Lower leg skin (tissue), 4 donors: ENCODE measurements at places on chromosomes 12 and 14. TPM values are rescaled to one million over a fixed set of nuclear protein-coding genes. Genes with fewer than 3 reads are reported as not detected.

KCNMB4 gene
- 4.4 TPM for total RNA-seq

CPNE6 gene
- total RNA-seq = not detected

MYH6 gene
- total RNA-seq = 0.20 TPM

A2M gene
- total RNA-seq = 61.7 TPM

RNF212B gene
- not detected for total RNA-seq

FAM90A1 gene
- not detected for total RNA-seq

NDRG2 gene
- total RNA-seq = 475 TPM

HOXC6 gene
- 4.7 TPM for total RNA-seq

CLEC6A gene
- not detected for total RNA-seq

AQP5 gene
- 126 TPM for total RNA-seq

CCDC175 gene
- total RNA-seq = not detected

MYF6 gene
- total RNA-seq = not detected

LRRC10 gene
- total RNA-seq = not detected

FZD10 gene
- 33.2 TPM for total RNA-seq

CDK2 gene
- 24.1 TPM for total RNA-seq

CCDC38 gene
- not detected for total RNA-seq

GRCh38 chr14:61472011-61472672 lies 150.8 kb downstream of the PRKCH start:
- no peak for DNase-seq

- DNase-seq = no peak
These were observed 23.8 kb upstream of the STK38L start for GRCh38 chr12:27220055-27220987.

DNA sequence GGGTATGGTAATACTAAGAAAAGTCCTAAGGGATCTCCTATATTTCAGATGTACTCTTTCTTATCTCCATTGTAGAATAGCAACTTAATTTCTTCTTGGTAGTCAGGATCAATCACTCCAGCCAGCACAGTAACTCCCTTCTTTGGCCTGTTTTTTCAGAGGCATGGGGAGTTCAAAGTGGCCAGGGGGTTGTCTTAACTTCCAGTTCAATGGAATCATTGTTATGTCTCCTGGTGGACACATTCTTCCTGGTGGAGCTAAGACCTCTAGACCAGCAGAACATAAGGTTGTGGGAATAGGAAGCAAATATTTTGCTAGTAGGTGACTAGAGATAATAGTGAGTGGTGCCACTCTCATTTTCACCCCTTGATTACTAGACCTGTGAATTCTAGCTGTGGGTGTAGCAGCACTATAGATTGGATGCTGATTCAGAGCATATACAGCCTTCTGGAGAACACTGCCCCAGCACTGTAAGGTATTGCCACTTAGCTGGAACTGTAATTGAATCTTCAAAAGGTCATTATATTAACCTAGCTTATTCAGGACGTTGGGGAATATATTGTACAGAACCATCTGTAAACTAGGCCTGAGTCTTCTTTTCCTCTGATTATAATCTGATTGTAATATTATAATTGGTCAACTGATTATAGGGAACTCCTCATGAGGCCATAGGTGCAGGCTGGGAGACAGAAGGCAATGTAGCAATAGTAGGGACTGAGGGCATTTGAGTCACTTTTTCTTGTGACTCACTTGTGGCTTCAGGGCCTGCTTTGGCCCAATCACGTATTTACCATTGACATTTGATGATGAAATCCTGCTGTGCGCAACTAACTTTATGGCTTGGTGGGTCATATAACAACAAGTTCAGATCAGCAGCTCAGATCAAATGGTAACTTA lies 60.2 kb upstream of the ATP2B1 start:
- DNase-seq = no peak

DNA sequence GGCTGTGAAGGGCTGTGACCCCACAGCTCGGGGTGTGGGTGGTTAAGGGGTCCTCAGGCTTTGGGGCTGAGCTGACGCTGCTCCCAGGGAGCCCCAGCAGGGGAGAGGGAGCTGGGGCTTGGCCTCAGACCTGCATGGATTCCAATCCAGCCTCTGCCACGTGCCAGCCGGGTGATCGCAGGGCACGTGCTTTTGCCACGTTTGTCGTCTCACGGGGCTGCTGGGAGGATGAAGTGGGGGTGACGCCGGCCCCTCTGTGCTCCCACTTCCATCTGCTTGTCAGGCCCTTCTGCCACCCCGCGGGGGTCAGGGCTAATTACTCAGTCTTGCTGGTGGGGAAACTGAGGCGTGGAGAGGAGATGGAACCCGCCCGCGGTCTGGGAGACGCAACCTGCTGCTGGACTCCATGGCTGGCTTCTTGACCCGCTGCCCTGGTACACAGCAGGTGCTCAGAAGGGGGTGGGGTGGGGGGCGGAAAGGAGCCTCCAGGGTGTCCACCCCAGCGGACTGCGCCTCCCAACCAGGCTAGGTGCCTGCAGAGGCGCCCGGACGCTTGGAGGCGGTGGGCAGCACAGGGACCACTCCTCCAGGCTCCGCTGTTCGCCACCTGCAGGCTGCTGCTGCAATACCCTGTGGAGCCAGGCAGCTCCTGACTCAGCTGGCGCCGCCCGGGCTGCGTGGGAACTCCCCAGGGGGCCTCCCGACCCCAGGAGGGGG lies 36.4 kb upstream of the PRIMA1 start:
- DNase-seq = no peak

- no peak for DNase-seq
These were observed 35.6 kb downstream of the RPS29 start for GRCh38 chr14:49550286-49551184.

GRCh38 chr12:128911861-128912260 lies 58.6 kb downstream of the GLT1D1 start:
- DNase-seq = no peak

DNA sequence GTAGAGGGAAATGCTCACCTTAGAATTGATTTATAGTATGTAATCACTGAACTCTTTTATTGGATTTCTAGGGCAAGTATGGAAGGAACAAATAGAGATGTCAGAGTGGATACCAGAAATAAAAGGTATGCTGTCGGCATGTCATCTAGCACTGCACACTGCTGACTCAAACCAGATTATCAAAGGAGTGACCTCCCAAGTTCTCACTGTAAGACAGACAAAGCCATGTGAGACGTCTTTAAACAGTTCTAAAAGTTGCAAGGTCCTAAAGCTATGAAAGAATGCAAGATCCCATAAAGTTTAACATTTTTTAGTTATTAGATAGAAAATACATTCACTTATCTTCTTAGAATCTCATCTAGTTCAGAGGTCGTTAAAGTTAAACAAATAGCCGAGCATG lies 70.0 kb upstream of the CPM start:
- no peak for DNase-seq

GRCh38 chr14:69648480-69649451 lies 37.4 kb downstream of the SUSD6 start:
- DNase-seq = no peak

GRCh38 chr12:94174576-94174975 lies 26.2 kb downstream of the PLXNC1 start:
- peak; percentile 38 for DNase-seq

DNA sequence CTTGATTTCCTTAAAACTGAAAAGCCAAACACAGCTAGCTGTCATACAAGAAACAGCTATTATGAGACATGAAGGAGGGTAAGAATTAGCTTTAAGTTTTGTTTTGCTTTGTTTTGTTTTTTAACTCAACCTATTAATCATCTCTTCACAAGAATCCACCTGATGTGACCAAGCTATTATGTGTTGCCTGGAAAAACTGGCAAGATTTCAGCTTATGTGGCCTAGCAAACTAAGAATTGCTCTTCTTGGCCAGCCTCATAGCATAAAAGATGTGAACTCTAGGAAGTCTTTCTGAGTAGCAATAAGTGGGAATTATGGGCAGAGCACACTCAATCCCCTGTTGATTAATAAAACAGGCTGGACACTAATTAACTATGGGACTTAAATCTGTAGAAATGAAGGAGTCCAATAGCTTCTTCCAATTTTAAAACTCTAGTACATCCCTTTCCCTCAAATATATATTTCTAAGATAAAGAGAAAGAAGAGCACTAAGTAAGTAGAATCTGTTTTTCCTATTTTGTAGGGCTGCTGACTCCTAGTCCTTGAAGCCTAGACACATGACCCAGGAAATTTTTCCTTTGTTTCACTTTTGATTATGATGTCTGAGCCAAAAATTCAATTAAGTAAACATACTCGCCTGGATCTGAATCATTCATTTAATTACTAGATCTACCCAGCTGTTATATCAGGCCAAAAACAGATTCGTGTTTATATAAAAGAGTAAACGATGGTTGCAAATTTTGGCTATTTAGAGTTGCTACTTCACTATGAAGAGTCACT lies 75.7 kb downstream of the GTF2A1 start:
- no peak for DNase-seq

GRCh38 chr12:53418221-53418620 lies 5.4 kb upstream of the AMHR2 start:
- DNase-seq = no peak

DNA sequence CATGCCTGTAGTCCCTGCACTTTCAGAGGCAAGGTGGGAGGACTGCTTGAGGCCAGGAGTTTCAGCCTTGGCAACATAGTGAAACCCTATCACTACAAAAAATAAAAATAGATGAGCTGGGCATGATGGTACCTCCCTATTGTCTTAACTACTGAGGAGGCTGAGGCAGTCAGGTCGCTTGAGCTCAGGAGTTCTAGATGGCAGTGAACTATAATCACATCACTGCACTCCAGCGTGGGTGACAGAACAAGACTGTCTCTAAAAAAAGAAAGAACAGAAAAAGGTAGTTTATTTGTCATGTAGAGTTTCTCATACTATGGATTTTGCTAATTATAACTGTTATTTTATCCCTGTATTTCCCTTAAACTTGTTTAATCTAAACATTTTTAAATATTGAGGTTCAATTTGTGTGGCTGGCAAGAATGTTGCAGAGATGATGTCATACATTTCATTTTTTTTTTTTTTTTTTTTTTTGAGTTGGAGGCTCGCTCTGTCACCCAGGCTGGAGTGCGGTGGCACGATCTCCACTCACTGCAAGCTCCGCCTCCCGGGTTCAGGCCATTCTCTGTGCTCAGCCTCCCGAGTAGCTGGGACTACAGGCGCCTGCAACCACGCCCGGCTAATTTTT lies 39.7 kb upstream of the ATF7IP start:
- no peak for DNase-seq

DNA sequence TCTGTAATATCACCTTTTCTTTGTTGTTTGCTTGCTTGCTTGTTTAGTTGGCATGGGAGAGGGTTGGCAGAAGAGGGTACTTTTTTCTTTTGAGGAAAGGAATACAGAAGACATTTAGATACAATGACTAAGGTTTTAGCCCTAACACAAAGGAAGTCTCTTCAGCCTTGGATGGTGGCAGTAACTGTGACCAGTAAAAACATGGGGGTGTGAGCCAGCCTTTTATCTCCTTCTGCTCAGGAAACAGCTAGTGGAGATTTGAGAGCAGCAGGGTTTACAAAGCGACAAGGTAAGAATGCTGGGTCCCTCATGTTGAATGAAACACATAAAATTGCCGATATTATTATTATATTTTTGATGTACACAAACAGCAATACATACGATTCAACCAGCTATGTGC lies 40.4 kb downstream of the SLC8A3 start:
- DNase-seq = no peak

DNA sequence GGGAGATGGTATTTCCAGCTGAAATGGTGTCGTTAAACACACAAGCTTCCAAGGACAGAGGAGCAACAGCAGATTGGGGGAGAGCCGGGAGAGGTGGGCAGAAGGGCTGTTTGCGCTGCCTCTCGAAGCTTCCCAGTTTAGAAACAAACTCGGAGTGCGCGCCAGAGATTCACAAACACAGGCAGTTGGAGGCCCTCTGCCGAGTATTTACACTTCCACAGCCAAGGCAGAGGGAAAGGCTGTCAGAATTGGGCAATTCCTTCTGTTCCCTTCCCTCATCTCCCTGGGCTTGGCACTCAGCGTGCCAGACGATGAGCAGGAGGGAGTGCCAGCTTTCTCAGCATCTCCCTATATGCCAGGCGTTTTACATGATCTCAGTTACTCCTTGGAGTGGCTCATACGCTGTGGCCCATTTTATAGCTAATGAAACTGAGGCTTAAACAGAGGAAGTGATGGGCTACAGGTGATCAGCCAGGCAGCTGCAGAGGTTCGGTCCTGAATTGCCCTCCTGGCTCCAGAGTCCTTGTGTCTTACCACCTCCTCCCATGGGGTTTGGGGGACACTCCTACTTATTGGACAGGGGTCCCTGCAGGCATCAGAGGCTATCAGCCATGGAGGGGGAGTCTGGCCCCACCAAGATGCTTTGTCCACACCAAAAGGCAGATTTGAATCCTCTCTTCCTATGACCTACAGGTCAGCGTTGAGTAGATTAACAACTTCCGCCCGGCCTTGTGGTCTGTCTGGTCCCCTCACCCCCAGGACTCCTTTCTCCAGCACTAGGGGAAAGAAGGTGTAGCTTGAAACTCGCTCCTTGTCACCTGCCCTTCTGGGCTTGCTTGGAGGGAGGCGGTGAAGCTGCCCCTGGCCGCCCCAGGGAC lies 3.1 kb downstream of the FAM222A start:
- DNase-seq = peak; percentile 55

DNA sequence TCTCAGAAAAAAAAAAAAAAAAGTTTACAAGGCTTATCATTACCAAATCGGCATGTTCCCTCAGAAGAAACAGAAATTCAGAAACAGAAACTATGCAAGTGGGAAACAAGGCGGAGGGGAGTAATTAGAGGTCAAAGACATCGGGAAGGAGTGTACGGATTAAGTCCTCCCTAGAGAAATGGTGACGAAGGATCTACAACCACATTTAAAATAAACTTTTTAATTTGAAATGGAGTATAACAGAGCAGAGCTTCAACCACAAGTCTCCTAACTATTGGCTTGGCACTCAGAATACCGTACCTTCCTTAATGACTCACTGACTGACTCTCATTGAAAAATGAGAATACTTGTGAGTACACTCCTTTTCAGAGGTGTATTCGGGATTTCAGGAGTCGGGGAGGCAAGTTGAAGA lies 908 bp downstream of the ENTPD5 start:
- no peak for DNase-seq

DNA sequence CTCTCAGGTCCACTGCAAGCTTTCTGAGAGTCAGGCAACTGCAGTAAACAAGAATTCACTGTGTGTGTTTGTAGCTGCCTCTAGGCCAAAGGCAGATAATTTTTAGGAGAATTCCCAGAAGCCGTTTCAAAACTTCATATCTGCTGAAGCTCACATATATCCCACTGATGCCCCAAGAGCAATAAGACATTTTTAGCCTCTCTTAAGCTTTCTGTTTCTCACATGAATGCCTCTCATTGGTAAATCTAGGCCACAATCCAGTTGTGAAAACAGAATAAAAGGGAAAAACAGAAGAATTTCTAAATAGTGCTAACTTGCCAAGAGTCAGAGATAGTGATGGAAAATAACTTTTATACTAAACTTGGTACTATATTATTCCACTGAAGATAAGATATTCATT lies 48.5 kb upstream of the LIN7A start:
- DNase-seq = no peak

GRCh38 chr14:96184737-96185136 lies 19.9 kb upstream of the BDKRB2 start:
- no peak for DNase-seq

GRCh38 chr14:105240811-105241576 lies 7.3 kb upstream of the BTBD6 start:
- DNase-seq = no peak

DNA sequence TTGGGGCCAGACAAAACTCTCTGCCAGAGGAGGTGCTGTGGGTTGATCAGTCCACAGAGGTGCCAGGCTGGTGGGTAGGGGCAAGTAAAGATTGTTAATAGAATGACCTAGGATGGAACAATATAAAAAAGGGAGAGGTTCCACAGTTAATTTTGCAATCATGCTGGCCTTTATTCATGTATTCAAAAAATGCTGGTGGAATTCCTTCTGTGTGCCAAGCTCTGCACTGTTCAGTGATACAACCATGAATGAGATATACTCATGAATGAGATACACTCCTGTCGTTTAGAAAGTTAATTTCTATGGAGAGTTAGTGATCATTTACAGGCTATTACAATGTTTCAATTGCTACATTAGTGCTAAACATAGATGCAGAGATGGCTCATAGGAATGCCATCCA lies 252.6 kb upstream of the RMST start:
- no peak for DNase-seq
